Stimulated activated CD4-positive, alpha-beta T cell treated with anti-CD3 and anti-CD28 coated beads, Interleukin-12 subunit alpha, Interleukin-12 subunit beta, amount 100 ng/mL, for 4 hours (primary cell): ENCODE measurements at places on chromosomes 5 and 9.
A peak's percentile ranks its signal among the peaks of the same experiment; 100 is the strongest.

DNA sequence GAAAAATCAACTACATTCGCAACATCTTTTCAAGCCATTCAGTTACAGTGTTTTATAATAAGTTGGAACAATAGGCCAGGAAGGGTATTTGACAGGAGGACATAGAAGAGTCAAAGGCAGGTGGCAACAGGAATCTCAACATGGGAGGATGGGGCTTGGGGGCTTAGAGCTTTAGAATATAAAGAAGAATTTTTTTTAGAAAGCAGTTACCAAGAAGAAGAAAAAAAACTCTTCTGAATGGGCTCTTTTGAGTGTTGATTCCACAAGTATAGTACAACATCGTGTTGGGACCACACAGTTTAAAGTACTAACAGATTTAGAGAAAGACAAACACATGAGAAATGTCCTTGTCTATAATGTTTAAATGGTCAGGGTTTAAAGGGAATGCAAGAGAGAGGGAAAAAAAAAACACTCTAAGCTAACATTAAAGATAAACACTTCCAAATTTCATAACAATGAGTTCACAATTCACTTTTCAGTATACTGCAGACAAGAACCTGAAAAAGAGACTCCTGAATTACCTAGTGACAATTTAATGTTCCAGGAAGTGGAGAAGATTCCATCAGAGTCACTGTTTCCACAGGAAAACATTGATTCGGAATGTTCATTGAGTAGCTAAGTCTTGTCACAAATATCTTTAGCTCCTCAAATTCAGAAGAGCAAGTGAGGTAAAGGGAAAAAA, 282.3 kb downstream of the DEPDC1B start:
- no peak for DNase-seq

DNA sequence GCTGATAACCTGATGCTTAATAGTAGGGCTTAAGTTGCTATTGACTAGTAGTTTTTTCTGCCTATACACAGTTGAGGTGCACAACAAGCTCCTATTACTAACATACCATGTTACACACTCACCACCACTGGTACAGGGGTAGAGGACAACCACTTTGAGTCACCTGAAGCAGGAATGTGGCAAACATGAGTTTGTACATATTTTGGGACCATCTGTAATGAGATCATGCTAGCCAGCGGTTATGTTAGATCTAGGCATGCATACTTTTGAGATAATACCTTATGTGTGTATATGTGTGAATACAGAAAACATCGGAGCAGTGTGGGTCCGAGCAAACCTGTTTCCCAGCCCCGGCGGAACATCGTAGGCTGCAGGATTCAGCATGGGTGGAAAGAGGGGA, 72.8 kb upstream of the NXNL2 start:
- no peak for DNase-seq

GRCh38 chr5:31255041-31255440, 61.6 kb downstream of the CDH6 start:
- DNase-seq = no peak

DNA sequence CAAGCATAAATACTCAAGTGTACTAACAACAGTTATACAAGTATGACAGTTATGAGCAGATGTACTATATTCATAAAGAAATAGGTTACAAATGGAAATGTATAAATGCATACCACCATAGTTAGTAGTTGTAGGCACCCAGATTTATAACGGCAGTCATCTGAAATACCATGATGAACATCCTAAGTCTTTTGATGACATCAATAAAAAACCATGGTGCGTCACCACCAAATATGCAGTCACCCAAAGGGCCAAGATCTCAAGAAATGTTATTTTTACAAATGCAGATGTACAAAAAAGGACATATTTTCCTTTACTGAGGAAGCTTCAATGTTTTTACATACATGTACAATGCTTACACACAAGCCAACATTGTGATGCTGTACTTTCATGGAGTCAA, 70.8 kb upstream of the XPA start:
- DNase-seq = no peak

- no peak for DNase-seq
Measured at GRCh38 chr5:164319161-164319560, 813.7 kb downstream of the MAT2B start.

- no peak for DNase-seq
Measured at GRCh38 chr5:55227664-55228430, 732 bp upstream of the MCIDAS start.

DNA sequence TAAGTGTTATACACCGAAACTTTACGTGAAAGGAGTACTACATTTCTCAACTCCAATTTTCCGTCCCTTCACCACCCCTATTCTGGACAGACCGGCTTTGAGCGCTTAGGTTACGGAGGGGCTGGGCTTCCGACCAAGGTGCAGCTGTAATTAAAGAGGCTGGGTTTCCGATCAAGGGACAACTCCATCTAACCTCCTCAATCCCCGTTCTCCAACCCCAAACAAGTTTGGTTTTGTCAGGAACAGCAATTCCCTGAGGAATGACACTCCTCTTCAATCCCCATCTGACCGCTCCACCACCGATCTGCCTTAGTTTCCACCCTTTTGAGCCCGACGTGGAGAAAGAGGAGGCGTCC, 577 bp downstream of the TUT7 start:
- DNase-seq = peak; percentile 7

- no peak for DNase-seq
Measured at GRCh38 chr9:94874316-94874715, 147.8 kb downstream of the AOPEP start.

GRCh38 chr9:121815084-121815483, 163.7 kb downstream of the DAB2IP start:
- DNase-seq = no peak

DNA sequence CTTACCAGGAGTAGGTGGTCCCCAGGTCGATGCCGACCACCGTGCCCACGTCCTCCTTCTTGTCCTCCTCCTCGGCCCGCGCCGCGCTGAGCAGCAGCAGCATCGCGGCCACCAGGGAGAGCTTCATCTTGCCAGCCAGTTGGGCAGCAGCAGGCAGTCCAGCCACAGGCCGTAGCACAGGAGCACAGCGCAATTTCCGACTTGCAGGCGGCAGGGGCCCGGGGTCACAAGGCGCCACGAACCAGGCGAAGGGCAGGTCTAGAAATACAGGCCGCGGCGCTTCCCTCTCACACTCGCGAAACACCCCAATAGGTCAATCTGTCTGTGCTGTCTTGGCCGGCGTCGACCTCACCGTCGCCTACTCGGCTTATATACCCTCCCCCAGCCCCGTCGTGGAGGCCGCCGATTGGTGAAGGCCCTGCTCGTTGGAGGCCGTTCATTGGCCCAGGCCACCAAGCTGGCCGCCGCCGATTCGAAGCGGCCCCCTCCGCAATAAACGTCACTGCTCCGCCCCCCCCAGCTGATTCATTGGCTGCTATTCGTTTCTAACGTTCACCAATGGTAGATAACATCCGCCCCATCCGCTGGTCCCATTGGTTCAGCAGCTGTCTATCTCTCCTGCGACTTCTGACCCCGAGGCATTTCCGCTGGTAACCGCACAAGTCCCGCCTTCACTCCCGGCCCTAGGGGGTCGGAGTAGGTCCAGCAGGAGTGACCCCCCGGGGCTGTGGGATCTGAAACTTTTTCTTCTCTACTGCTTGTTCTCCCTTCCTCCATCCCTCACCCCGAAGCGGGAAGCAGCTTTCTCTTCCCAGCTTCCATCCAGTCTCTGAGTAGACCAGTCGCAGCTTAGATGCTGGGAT, at the start of gene HSPA5:
TSS of gene HSPA5 (minus strand) at position 344 of the 863 bp plus-strand sequence. CDS start at position 127, 217 bp downstream.
- DNase-seq = peak; percentile 99

DNA sequence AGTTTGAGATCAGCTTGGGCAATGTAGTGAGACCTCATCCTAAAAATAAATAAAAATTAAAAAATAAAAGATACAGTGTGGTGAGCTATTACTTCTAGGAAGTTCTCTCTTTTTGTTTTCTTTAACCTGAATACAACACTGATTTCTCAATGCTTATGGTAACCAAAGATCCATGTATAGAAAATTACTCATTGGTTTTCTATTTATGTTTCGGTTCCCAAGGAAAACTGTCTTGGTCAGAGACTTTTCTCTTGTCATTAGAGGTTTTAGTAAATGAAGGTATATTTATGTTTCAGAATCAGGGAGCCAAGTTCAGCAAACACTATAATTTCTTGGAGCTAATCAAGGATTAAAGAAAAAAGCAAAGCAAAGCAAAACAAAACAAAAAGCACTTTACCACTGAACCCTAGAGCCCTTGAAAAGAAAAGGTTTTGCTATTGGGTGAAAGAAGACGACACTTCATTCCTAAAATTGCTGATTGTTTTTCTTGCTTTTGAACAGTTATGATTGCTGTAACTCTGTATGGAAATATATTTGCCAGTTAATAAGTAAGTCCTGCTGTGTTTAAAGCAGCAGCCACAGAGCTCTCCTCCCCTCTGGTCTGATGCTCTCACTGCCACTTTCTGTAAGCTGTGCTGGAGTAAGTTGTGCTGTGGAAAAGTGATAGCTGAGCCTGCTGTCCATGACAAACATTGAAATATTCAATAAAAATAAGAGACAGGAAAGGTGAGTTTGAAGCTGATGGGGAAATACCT, 298.2 kb downstream of the CD180 start:
- DNase-seq = no peak

DNA sequence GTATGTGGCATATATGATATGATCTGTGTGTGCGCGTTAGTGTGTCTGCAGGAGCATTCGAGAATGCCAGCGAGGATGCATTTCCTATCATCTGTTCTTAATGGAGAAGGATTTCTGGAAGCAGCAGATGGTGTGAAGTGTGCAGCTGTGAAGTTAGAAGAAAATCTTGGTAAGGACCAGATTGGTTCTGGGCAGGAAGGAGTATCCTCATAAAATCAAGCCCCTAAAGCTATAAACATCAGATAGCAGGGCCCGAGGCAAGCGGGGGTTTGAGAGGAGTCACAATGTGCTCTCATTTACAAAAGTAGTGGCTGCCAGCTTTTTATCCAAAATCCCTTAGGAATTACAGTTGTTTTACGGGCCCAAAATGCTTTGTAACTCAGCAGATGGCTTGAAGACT, 40.0 kb downstream of the DAPK1 start:
- DNase-seq = no peak

GRCh38 chr9:110502842-110503241, 76.7 kb downstream of the SVEP1 start:
- DNase-seq = no peak
